ENCODE measurements at places on chromosomes 11 and 22. TPM values are rescaled to one million over a fixed set of nuclear protein-coding genes. Genes with fewer than 3 reads are reported as not detected.

The ZNF70 gene
- total RNA-seq, result 2.9 TPM

The SGSM1 gene
- total RNA-seq, result not detected

The SLCO2B1 gene
- total RNA-seq, result not detected

The MUC2 gene
- total RNA-seq, result 0.03 TPM

The ESAM gene
- total RNA-seq, result 0.75 TPM

The HBB gene
- total RNA-seq, result not detected

The MPPED2 gene
- total RNA-seq, result not detected

The NXF1 gene
- total RNA-seq, result 42.9 TPM

The NTM gene
- total RNA-seq, result 17.5 TPM

The BDNF gene
- total RNA-seq, result 4.1 TPM

The CELF1 gene
- total RNA-seq, result 105 TPM

The KRTAP5-1 gene
- total RNA-seq, result not detected

The LYVE1 gene
- total RNA-seq, result not detected

The SPON1 gene
- total RNA-seq, result 0.03 TPM

The OR52I1 gene
- total RNA-seq, result not detected

The RTN4R gene
- total RNA-seq, result 1.9 TPM

The SLC35F2 gene
- total RNA-seq, result 31.0 TPM

The MUC5AC gene
- under 0.01 TPM for total RNA-seq

The CCDC81 gene
- 0.40 TPM for total RNA-seq

The POTEH gene
- total RNA-seq, result 24.9 TPM

The ELFN2 gene
- total RNA-seq, result 0.13 TPM

The OR8G1 gene
- 0.64 TPM for total RNA-seq

The SLC22A9 gene
- total RNA-seq, result not detected

The LTO1 gene
- total RNA-seq, result 23.0 TPM

The MOGAT2 gene
- total RNA-seq, result not detected

The CRYBA4 gene
- not detected for total RNA-seq

The BEST1 gene
- total RNA-seq, result 3.8 TPM

The PLEKHB1 gene
- 5.8 TPM for total RNA-seq

The MS4A3 gene
- not detected for total RNA-seq

The MFNG gene
- total RNA-seq, result 2.5 TPM

The GLB1L2 gene
- total RNA-seq, result 17.7 TPM

The OR8G5 gene
- 1.1 TPM for total RNA-seq

The FJX1 gene
- total RNA-seq, result 44.0 TPM

The RBMXL2 gene
- 0.11 TPM for total RNA-seq

The CD3E gene
- not detected for total RNA-seq

The AGBL2 gene
- 1.3 TPM for total RNA-seq

The UEVLD gene
- total RNA-seq, result 8.4 TPM

The SAA1 gene
- total RNA-seq, result not detected

The NR1H3 gene
- 32.1 TPM for total RNA-seq
